GM23338 (cell line): ENCODE measurements at places on chromosomes 7 and 10. TPM values are rescaled to one million over a fixed set of nuclear protein-coding genes. Genes with fewer than 3 reads are reported as not detected.

DNA sequence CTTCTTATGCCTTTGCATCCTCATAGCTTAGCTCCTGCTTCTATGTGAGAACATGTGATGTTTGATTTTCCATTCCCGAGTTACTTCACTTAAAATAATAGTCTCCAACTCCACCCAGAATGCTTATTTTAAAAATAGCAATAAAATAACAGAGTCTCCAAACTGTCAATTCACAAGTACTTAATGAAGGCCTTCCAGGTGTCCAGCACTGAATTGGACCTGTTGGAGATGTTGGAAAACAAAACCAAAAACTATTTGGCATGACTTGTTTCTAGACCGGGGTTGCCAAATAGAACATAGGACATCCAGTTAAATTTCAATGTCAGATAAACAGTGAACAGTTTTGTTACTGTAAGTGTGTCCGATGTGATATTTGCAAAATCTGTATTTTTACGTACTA, 208.1 kb upstream of the DKK1 start:
- DNase-seq = no peak

GRCh38 chr7:124630395-124630794, 135.2 kb downstream of the GPR37 start:
- DNase-seq = no peak

- peak; percentile 37 for DNase-seq
These were observed 194.2 kb downstream of the CAMK1D start for GRCh38 chr10:12543589-12543988.

DNA sequence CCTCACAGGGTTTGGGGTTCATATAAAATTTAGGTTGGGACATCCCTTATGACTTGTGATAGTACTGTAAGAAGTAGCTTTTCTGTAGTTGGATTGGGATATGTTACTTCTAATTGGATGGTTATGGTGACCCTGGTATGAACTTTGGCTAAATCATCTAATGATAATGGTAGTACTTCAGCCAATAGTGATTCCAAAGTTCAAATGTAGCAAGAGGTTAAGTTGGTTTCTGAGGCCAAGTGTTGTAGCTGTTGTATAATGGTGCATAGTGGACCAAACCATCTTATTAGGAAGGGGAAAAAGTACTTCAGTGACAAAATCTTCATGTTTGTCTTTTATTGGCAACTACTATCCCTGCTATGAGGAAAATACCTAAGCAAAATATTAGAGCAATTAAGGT, 542.1 kb upstream of the IGFBP3 start:
- no peak for DNase-seq

GRCh38 chr10:129605986-129606518, 139.0 kb downstream of the MGMT start:
- DNase-seq = no peak

DNA sequence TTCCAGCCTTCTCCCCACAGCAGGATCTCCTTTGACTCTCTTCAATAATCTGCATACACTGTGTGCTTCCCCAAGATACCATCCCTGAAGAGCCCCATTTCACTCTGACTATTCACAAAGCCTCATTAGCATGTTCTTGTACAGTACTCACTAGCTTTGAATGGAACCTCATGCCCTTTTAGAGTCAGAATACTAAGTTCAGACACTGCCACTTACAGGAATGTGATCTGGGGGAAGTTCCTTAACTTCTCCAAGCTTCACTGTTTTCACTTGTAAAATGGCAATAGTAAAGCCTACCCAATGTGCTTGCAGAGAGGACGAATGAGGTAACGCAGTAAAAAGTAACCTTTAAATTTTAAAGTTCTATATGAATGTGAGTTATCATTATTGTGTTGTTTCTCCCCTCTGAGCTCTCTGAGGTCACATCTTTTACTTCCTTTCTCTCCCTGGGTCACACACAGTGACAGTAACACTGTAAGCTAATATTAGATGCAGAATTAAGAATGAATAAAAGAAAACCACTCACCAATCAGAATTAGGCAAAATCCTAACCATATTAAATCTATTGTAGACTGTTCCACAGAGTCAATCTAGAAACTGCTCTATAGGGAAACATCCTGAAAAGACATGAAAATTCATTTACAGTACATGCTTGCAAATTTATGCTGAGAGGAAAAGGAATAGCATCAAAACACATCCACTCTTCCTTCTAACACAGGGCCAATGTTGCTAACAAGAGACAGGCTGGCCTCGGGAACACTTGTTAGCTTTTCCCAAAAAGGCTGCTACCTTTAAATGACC, 64.2 kb upstream of the IL6 start:
- DNase-seq = no peak

- no peak for DNase-seq
These were observed 32.3 kb downstream of the PPIF start for GRCh38 chr10:79379512-79380124.

TUBAL3 gene
- not detected in 2 replicates for total RNA-seq

NXPH1 gene
- total RNA-seq = 3.0 and 5.2 TPM in 2 replicates

AKR1E2 gene
- total RNA-seq = 3.3 and 4.3 TPM in 2 replicates

SPDYE2B gene
- total RNA-seq = not detected in 2 replicates
